ENCODE measurements at places on chromosomes 7 and 10.

GRCh38 chr7:100008525-100008924 is 6.9 kb upstream of the ZKSCAN1 start:
- no peak for DNase-seq

GRCh38 chr10:34613491-34613890 is 201.6 kb downstream of the PARD3 start:
- DNase-seq = no peak

GRCh38 chr7:2295936-2296620 is 18.2 kb downstream of the SNX8 start:
- DNase-seq = no peak

DNA sequence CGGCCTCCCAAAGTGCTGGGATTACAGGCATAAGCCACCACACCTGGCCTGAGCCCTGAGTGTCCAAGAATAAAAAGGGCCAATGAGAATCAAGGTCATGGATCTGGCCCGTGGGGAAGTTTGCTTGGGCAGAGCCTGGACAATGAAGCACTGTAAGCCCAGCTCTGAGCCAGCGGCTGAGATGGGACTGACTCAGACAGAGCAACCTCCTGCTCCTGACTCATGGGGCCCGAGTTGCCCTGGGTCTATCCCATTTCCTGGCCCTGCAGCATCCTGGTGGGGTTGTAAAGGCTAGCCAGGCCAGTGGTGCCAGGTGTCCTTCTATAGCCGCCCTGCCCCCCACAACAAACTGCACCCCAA is 5.2 kb upstream of the MYH16 start:
- DNase-seq = peak; percentile 41

DNA sequence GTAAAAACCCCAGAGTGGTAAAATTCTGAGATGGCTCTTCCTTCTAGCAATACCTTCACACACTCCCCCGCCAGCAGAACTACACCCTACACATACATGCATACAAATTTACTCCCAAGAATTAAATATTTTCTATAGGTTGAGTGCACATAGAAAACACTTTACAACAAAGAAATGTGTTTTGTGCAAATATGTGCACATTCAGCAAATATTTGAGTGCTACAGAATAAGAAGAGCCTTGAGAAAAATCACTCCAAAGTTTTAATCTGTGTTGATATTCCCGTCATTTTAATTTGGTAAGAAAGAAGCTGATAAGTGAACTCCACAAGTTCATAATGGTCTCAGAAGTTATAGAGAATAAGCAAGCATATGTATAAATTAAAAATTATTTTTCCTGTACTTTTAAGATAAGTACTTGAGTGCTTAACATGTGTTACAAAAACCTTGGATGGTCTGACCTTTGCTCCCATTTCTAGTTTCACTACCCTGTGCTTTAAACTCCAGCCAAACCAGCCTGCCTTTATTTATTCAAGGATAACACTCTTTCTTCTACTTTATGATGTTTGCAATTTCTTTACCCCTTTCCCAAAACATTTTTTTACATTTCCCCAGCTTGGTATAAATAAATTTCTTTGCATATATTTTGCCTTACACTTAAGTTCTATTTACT is 733.5 kb upstream of the LRRTM3 start:
- no peak for DNase-seq

- no peak for DNase-seq
These were observed 1.0 kb upstream of the KNDC1 start for GRCh38 chr10:133158756-133159610.

- DNase-seq = no peak
These were observed 58.8 kb upstream of the GAD2 start for GRCh38 chr10:26157734-26158133.

GRCh38 chr10:98953251-98953650 is 282.4 kb downstream of the HPSE2 start:
- DNase-seq = no peak

GRCh38 chr10:5070648-5071410 is 23.4 kb upstream of the AKR1C3 start:
- DNase-seq = no peak
